Upper lobe of right lung (tissue), 1 donor: ENCODE measurements at places on chromosomes 7 and 10. TPM values are rescaled to one million over a fixed set of nuclear protein-coding genes. Genes with fewer than 3 reads are reported as not detected.

- no peak for DNase-seq
- peaks cover 4% of the 10 kb centered on the region for H3K4me1 ChIP-seq
- no peak overlapping the region for H3K27ac ChIP-seq
Observed at GRCh38 chr7:131425992-131426391, 98.3 kb downstream of the MKLN1 start.

GRCh38 chr7:27822245-27822644, 82.3 kb downstream of the TAX1BP1 start:
- no peak overlapping the region for H3K4me3 ChIP-seq
- no peaks in the 10 kb centered on the region for H3K27me3 ChIP-seq
- H3K4me1 ChIP-seq = no peaks in the 10 kb centered on the region
- H3K36me3 ChIP-seq = peaks cover 48% of the 10 kb centered on the region

DNA sequence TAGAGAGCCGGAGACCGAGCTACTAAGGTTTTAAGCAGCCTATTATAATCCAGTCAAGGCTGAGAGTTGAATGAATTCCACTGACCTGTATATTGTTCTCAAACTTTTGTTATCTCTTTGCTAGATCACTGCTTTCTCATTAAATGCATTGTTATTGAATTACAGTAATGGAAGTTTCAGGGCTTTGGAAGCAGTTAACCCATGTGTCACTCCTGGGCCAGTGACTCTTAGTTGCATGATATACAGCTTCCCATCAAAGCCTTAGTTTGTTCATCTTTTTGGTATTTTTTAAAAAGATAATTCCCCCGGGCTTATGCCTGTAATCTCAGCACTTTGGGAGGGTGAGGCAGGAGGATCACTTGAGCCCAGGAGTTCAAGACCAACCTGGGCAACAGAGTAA, 55.4 kb upstream of the KIAA1217 start:
- no peaks in the 10 kb centered on the region for H3K36me3 ChIP-seq
- H3K4me3 ChIP-seq = no peak overlapping the region
- no peak for DNase-seq

DNA sequence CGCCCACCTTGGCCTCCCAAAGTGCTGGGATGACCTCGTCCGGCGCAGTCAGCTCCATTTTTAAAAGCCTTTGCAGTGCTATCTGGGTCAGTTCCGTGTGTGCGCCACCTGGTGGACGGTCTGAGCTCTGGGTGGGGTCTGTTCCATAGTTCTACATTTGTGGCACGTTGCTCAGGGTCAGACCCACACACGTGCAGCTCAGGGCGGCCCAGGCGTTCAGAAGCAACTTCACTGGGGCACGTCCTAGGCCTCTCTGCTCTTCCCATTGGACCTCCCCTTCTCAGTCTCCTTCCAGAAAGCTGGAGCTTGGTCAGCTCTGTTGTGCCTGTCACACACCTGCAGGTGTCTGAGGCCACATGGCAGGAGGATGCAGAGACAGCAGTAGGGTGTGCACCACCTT, 137.9 kb downstream of the DNAJB6 start:
- H3K4me1 ChIP-seq = no peaks in the 10 kb centered on the region
- H3K27ac ChIP-seq = no peak overlapping the region
- peak; percentile 66 for DNase-seq
- H3K36me3 ChIP-seq = no peaks in the 10 kb centered on the region
- H3K27me3 ChIP-seq = peaks cover 8% of the 10 kb centered on the region

The C7orf33 gene
- not detected for total RNA-seq
